ENCODE measurements at places on chromosomes 1 and 21.

DNA sequence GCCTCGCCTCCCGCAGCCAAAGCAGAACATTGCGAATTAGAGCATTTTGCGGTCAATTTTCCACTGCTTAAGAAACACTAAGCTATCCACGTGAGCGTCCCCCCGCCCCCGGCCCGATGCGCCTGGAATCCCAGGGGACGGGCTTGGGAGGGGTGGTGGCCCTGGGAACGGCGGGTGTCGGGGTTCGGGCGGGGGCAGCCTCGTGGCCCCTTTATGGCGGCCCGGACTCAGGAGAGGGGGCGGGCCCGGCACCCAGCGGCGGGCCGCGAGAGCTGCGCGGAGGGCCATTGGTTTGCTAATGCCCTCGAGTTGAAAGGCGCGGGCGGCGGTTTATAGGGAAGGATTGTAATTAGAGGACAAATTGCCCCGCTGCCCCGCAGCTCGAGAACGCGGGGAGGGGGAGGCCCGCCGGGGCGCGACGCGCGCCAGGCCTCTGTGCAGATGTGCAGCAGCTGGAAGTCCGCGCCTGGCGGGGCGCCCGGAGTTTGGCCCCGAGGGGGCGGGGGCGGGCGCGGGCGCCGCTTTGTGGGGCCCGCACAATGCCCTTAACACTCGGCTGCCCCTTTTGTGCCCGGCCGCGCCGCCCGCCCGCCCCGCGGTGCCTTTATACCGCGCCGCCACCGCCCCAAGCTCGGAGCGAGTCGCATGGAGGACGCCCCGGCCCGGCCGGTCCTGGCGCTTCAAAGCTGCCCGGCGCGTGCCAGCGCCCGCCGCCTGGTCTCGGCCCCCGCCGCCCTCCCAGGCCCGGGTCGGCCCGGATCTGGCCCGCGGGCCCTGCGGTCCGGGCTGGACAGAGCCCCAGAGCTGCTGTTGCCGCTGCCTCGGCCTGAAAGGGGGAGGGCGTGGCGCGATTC, 1.9 kb upstream of the HES3 start:
- DNase-seq, result no peak

DNA sequence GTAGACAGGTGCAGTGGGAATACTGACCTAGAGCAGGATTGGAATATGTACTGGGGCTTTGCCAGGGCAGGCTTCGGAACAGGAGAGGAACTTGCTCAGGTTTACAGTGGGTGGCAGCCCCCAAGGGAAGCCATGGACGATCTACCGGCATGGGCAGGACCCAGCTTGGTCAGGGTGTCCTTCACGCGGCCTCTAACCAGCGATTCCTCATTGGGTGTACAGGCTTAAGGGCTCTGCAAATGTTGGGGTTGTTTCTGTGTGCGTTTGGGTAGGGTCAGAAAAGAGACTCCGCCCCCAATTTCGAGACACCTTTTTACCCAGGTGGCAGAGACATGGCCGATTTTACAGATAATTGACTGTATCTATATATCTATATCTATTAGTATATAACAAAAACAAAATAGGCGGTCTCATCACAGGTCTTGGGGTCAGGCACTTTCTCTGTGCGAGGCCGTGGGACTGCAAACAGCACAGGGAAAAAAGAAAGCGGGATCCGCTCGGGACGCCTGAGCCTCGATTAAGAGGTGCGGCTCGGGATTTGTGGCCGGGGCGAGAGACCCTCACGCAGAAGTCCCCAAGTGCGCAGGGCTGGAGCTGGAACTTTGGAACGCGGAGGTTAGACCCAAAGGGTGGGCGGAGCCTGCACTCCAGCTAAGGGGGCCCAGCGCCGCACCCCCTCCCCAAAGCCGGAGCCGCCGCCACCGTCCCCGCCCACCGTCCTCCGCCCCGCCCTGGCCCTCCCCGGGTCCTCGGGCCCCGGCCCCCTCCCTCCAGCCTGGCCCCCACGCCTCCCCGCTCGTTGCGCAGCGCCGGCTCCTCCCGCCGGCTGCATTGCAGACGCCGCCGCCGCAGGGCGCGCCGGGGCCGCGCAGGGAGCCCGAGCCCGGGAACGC, 67.5 kb upstream of the VAMP3 start:
- no peak for DNase-seq

- no peak for DNase-seq
These were observed 21.9 kb downstream of the SYT2 start for GRCh38 chr1:202688401-202688800.

DNA sequence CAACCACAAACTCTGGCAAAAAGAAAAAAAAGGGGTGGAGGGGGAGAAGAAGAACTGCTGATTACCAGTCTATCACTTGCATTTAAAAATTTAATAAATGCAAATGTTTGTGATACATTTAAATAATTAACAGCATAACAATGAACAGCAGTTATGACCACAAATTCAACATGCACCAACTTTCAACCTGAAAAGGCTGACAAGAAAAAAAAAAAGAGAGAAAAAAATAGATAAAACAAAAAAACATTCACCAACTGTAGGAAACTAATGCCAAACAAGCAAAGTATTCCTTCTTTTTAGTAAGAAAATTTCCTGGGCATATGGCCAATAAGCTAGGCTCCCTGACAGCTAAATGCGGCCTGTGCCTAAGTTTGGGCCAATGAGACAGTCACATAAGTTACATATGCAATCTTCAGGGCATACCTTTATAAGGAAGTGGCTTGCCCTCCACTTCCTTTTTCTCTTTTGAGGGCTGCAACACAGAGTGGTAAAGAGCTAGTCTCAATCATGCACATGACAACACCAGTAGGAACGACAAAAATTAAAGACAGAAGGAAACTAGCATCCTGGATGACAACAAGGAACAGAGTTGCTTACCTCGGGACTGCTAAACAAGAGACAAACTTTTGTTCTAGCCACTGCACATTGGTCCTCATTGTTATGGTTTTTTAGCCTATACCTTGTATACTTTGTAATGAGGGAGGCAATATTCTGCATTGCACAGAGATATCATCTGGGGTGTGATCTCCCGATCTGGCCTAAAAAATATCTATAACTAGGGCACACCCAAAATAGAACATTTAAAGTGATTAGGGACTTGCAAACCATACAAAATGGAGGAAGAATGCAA, 24.2 kb upstream of the PHTF1 start:
- DNase-seq, result no peak

- DNase-seq, result no peak
These were observed 52.3 kb downstream of the MAB21L3 start for GRCh38 chr1:116163533-116163932.

GRCh38 chr1:226788965-226789364, 49.9 kb upstream of the ITPKB start:
- DNase-seq, result no peak

- no peak for DNase-seq
These were observed at the start of gene EFNA3 for GRCh38 chr1:155078469-155079209. EFNA3 (plus strand) TSS chr1:155078837; CDS start chr1:155078942, 105 bp downstream.

DNA sequence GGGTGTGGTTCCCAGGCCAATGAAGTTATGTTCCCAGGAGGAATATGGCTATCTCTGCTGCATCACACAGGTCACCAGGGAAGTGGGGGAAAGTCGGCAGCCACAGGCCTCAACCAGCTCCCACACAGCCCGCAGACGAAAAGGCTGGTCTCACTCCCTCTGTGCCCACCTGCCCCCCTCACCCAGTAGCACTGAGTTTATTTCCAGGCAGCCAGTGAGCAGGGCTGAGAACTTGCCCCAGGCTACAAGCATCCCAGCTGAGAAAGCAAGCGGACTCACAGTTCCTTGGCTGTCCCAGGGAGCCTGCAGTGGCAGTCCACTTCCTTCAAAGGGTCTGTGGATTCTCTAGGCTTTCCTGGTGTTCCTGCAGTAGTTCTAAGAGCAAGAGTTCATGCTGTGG, 68.9 kb downstream of the SLC5A9 start:
- DNase-seq, result no peak

- DNase-seq, result no peak
These were observed 33.2 kb upstream of the BSDC1 start for GRCh38 chr1:32427264-32427963.

GRCh38 chr21:21196087-21196486, 197.9 kb downstream of the NCAM2 start:
- DNase-seq, result no peak

- DNase-seq, result no peak
These were observed 88.3 kb downstream of the COL24A1 start for GRCh38 chr1:86068271-86068721.

DNA sequence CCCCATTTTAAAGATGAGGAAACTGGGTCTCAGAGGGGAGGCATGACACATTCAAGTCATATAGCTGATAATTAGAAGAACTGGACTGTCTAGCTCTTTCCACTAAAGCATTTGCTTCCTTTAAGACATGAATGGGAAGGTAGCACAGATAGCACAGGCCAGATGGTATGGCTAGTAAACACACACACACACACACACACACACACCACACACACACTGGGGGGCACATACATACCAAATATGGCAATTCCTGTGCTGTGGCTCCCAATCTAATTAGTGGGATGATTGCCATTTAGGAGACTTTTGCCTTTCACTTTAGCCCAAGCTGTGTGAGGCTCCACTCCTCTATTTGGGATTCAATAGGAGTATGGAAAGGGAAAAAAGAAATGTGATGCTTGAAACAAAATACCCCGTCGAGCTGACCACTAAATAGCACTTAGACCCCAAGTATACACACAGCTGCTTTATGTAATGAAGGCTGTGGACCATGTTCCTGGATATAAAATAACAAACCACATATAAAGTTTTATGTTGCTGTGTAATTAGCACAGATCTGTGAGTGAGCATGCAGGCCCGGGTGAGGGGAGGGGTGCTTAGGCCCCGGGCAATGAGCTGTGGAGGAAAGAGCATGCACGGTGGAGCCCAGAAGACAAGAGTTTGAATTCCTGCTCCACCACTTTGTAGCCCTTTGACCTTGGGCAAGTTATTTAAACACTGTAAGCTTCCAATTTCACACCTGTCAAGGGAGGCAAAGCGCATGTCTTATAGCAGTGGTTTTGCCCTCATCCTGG, 6.8 kb upstream of the TRABD2B start:
- DNase-seq, result no peak

- no peak for DNase-seq
These were observed 46.7 kb downstream of the ZBTB18 start for GRCh38 chr1:244097523-244098405.

DNA sequence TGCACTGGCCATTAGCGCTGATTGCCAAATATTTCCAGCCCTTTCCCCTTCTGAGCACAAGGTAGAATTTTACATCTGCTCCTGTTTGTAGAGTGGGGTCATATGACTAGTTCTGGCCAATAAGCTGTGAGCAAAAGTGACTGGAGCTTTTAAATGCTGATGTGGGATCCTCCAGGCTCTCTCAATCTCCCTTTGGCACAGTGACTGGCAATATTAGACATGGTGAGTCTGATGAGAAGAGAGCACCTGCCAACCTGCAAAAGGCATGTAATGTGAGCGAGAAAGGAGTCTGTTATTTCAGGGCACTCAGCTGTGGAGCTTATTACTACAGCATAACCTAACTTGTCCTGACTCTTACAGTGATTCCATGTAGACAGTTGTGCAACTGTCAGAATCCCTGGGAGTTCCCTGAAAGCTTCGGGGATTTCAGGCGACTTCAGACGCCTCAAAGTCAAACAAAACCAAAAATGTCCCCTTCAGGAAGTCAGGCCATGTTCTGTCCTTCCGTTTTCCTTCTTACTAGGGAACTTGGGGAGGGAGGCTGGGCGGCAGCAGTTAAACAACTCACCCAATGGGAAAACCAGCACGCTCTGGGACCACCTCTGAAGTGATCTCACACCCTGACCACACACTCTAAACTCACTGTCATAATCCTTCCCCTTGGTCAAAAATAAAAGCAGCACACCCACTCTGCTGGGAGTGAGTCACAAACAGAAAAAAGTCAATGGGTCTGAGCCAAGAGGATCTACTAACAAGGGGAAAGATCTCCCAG, 3.6 kb upstream of the RASSF5 start:
- peak; percentile 30 for DNase-seq

- DNase-seq, result no peak
These were observed 751 bp downstream of the MRPS15 start for GRCh38 chr1:36463463-36463802.

- no peak for DNase-seq
These were observed 75.1 kb downstream of the LAMC1 start for GRCh38 chr1:183098317-183098716.

GRCh38 chr21:21631961-21632360, 633.8 kb downstream of the NCAM2 start:
- no peak for DNase-seq

- DNase-seq, result no peak
These were observed 36.8 kb downstream of the RAB3GAP2 start for GRCh38 chr1:220235462-220235861.

GRCh38 chr21:20250337-20250736, 747.9 kb upstream of the NCAM2 start:
- no peak for DNase-seq

DNA sequence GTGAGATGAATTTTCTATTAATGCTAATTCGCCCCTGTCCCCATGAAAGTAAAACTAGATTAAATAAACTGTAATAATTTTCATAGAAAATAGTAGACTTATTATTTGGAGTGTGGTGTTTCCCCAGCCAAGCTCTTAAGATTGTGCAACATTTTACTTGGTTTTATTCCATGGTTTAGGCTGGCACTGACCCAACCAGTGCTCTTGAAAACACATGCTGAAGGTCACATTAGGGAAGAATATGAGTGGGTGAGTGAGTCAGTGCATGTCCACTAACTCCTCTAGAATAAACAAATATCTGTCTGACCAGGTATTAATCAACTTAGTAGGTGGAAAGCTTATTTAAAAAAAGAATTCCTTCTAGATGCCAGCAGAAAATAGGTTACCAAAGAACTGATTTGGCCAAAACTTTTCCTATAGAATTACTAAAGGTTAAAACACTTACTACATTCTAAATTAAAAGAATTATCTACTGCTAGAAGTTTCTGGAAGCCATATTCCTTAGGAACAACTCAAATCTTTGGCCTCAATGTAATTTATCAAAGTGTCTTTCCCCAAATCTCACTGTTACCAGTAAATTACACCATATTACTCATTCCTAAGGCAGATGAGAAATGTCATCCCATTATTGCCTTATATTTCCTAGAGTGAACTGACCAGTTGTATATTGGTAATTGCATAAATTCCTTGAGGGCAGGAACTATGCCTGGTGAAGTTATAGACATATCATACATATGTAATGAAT, 89.7 kb upstream of the RGS1 start:
- no peak for DNase-seq

DNA sequence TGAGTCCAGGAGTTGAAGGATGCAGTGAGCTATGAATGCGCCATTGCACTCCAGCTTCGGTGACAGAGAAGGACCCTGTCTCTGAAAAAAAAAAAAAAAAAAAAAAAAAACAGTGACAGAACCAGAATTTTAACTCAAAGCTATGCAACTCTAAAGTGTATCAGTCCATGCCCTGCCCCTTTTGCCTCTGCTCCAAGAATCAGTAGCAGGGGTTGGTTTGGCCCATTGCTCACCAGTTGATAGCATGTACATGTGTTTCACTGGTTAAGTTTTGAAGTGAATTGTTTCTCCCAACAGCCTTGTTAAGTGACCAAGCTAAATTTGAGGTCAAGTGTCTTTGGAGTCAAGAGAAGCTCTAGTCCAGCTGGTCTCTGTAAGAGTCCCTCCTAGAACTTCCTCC, 245.9 kb downstream of the PLPP3 start:
- DNase-seq, result no peak

GRCh38 chr1:2330519-2331199, 60.7 kb downstream of the MORN1 start:
- no peak for DNase-seq

All from activated CD4-positive, alpha-beta T cell treated with anti-CD3 and anti-CD28 coated beads, Interleukin-2, amount 50 U/mL, for 24 hours (primary cell).